ENCODE measurements at places on chromosomes 5 and 9.

DNA sequence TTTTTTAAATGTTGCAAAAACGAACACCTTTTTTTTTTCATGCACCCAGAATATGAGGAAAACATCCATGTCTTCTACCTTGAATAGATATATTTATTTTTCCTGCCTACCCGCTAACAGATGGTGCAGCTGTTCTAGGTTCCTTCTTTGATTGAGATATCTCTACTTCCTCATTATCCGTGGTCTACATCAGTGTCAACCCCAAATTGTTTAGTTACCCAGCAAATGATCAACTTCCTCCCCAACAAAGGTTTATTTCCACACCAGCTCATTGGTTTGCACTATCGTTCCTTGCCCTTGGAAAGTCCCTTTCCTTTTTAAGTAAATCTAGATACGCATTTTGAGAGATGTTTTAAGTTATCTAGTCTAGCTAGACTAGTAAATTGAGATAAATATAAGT is 166.4 kb downstream of the PRR16 start:
- DNase-seq = no peak

DNA sequence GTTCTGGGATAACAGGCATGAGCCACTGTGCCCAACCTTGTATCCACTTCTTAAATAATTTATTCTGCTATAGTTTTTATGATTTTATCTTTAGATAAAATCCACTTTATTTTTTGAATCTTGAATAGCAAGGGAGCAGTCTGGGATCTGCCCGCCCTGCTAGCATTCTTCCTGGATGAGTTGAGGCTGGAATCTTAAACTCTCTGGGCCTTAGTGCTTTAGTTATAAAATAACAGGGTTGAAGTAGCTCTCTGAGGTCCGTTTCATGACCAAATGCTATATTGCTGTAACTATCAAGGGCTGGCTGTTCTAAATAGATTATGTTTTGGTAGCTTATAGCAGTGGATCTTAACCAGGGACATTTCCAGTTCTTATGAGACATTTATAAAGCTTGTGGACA is 20.8 kb downstream of the ACER2 start:
- DNase-seq = no peak

DNA sequence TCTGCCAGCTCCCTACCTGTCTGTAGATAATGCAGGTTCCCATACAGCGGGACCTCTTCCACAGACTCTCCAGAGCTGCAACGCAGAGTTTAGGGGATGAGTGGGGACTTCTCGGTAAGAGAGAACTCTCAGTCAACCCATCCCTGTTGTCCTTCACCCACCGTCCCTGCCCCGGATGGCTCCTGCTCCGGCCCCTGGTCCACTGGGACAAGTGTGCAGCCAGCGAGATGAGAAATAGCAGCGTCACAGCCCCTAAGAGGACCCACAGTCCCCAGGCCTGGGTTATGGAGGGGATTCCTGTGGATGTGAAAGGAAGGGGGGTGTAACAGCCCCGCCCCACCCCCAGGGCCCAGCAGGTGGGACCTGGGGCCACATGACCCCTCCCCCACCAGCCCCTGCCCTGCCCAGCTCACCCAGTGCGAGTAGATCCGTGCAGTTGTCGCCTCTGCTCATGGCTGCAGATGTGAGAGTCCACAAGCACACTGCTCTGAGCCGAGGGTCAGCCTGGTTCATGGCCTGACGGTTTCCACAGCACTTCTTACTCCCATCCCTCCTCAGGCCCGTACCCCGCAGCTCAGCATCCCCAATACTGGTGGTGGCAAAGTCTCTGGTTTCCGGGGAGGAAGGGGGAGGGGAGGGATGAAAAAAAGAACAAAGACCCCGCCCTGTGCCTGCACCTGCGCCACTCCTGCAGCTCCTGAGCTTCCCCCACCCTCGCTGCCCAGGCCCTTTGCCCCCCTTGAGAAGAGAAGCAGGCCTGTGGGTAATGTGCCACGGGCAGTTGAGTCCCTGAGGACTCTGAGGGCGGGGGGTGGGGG is at the start of gene SIT1:
SIT1 (minus strand) TSS at position 591 of the 818 bp plus-strand sequence; CDS start at position 513, 78 bp downstream.
- DNase-seq = peak; percentile 28

DNA sequence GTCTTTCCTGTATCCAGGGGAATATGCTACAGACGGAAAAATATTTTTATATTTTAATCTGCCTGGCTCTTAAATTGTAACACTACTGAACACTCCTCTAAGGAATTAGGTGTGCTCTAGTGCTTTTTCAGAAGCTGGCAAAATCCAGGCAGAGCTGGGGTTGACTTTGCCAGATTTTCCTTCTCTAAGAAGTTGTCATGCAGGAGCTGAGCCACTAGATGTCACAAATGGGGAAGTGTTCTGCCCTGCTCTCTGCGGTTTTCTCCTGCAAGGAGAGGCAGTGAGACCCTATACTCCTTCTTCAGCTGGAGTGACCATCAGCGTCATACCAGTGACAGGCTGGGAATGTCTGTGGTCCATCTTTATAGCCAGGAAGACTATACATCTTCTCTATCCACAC is 112.5 kb downstream of the HAPLN1 start:
- DNase-seq = peak; percentile 75

DNA sequence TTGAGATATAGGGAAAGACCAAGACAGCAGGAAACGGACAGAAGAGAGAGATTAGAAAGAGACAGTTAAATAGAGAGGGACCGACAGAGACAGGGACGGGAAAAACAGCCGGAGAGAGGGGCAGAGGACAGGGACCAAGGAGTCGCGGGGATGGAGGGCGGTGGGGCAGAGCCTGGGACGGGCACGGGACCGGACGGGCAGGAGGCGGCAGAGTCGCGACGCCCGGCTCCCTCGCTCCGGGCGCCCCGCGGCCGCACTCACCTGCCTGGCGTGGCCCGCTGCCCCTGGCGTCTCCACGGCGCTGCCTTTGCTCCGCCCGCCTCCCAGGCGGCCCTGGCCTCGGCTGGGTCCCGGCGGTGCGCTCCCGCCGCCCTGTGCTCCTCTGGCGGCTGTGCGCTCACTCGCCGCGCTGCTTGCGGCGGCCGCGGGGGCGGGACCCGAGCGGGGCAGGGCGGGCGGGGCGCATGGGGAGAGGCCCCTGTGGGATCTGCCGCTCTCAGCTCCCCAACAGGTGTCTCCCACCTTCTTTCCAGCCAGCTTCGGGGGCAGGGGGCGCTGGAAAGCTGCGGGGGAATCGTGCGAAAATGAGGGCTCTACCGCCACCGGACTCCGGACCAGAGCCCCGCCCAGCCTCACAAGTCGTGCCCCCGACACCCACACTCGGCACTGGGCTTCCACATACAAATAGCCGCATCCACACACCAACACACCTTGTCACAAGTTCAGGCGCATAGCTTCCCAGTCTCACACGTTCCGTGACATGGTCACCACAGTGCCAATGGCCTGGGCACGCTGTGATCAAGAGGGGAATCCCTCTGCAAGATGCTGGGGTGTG is at the start of gene ARID3C:
ARID3C (minus strand) TSS at position 411 of the 835 bp plus-strand sequence. CDS start 1,052 bp downstream, outside the sequence.
- peak; percentile 47 for DNase-seq

DNA sequence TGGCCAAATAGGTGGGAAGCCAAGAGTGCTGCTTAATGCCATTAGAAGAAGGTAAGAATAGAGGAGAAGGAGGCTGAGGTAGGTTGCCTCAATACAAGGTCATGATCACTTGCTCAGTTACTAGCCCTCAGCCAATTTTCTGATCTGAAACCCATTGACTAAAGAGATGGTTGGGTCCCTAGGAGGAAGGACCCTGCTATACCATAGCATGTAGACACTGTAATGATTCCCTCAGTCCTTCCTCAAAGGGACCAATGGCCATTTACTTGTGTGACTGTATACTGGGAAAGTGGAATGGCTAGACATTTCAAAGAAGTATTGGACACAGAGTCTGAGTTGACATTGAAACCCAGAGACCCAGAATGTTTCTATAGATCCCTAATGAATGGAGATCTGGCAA is 108.5 kb upstream of the MAP1B start:
- no peak for DNase-seq

- DNase-seq = no peak
These were observed 10.6 kb upstream of the AGXT2 start for GRCh38 chr5:35058374-35058788.

DNA sequence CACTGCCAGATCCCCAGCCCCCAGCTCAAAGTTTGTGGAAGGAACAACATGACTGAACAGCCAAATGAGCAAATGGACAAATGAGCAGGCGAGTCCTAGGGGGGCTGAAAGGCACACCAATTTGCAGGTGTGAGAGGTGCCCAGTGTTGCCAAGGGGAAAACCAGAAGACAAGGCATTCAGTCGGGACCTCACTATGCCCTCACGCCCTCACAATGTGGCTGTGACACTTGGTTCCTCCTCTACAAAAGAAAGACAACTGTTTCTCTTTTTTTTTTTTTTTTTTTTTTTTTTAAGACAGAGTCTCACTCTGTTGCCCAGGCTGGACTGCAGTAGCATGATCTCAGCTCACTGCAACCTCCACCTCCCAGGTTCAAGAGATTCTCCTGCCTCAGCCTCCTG is 28.0 kb downstream of the TNIP1 start:
- no peak for DNase-seq

DNA sequence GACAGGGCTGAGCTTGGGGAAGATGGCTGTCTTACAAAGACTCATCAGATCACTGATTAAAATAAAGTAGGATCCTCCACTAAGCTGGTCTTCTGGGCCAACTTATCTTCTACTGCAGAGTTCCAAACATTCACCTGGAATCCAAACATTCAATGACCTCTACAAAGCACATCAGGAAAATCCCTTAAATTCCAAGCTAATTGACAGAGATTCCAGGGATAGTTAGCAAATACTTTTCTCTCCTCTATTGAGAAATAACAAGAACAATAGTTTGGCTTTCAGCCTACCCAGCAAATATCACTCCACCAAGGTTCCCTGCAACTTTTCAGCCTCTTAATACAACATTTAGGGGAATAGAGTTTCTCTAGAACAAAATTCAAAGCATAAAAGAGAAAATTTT is 140.6 kb upstream of the LIFR start:
- DNase-seq = no peak

- no peak for DNase-seq
These were observed 7.3 kb upstream of the RGS3 start for GRCh38 chr9:113456235-113456634.

- DNase-seq = no peak
These were observed 1.1 kb downstream of the FAT2 start for GRCh38 chr5:151589878-151590570.

DNA sequence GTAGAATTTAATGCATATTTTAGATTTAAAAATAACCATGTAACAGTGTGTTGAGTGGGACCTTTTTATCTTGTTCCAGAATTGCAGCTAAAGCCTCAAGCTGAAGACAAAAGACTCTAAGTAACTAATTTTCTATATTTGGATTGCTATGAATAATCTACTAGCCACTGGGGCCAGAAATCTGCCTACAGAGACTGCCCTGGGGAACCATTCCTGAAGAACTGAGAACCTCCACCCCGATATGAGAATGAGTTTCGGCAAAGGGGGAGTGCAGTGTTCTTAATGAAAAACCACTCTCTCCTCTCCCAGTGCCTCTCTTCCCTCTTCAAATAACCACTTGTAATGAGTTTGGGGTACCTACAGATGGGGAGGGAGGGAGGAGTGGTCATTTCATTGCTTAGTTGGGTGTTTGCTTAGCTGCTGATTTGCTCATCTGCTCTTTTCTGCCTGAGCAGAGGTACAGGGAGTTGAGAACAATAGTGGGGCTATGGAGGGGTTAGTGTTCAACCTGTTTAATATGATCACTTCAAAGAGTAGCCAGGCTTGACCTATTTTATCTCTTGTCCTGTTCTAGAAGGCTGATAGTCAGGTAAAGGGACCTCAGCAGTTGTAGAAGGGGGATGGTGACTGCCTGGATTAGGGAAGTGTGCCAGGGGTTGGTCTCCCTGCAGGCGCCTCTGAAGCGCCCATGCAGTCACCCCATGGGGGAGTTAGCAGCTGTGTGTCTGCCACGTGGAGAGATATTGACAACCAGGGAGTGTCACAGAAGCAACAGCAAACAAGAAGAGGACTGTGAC is 47.7 kb downstream of the ATG10 start:
- DNase-seq = peak; percentile 55

- DNase-seq = peak; percentile 68
These were observed 541 bp downstream of the GNPDA1 start for GRCh38 chr5:142012186-142012785.

DNA sequence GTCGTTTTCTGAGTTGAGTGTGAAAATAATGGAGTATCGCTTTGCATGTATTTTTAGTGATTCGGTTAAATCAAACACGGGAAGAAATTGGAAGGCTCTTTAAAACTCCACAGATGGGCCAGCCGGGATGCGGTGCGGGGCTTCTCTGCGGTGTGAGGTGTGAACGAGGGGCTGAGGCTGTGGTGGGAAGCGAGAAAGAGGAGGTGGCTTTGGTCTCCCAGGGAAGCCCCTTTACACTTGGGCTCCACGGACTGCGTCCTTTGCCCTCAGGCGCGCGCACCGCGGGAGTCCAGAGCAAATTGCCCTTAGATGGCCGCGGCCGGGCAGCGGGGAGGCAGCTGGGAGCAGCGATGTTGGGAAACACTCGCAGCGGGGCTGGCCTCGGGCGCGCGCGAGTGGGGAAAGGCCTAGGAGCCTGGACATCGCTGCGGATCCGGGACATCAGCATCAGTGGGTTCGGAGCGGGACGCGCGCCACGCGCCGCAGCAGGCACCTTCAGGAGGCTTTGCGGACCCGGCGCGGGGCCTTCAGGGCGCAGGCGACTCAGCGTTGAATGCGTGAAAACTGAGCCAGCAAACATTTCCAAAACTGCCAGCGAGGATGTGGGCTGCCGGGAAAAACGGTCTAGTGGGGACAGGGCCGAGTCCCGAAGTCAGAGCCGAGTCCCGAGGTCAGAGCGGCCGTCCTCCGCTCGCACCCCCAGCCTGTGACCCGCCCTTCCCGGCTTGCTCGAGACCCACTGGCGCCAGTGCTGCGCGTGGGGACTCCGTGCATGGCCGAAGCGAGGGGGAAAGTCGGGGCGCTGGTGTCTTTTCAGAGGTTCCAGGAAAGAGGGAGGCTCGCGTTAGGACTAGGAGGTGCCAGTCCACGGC is 6.5 kb downstream of the IRX1 start:
- peak; percentile 67 for DNase-seq

- DNase-seq = peak; percentile 86
These were observed 577 bp downstream of the RNF145 start for GRCh38 chr5:159208514-159209437.

GRCh38 chr5:42360056-42360455 is 63.2 kb upstream of the GHR start:
- no peak for DNase-seq

Measured in eye (tissue), 1 donor.